Stimulated activated CD4-positive, alpha-beta T cell treated with anti-CD3 and anti-CD28 coated beads, Interleukin-1b, Interleukin-23, amount 100 ng/mL, for 24 hours (primary cell): ENCODE measurements at places on chromosomes 1 and 21.

DNA sequence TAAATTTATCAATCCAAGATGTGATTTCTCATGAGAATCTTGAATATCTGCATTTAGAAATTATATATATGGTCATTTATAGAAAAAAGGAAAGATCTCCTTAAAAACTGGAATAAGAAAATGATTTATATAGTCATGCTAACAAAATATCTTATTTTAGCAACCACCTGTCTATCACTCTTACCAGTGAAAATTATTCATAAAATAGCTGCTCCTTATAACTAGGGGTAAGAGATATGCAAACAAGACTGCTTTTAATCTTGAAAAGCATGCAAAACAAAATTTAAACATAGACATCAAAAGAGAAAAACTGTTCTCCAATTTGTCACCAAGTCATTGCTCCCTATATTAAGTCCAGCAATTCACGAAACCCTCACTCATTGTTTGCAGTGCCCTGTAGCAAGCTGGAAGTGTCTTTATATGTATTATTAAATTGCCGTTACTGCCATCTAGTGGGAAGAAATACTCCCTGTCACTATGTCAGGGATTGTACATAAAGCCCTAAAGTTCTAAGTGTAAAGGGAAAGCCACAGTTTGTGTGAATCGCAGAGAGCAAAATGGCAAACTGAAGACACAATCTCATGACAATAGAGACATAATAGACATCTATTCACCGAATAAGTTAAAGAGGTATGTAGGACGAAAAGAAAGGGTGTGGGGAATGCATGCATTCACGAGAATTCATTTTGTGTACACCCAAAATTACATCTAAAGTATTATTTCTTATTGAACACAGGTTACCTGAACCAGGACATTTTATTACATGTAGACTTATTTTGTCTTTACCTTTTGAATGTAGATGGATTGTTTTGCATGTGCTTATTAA is 600.5 kb downstream of the USP25 start:
- DNase-seq: no peak

DNA sequence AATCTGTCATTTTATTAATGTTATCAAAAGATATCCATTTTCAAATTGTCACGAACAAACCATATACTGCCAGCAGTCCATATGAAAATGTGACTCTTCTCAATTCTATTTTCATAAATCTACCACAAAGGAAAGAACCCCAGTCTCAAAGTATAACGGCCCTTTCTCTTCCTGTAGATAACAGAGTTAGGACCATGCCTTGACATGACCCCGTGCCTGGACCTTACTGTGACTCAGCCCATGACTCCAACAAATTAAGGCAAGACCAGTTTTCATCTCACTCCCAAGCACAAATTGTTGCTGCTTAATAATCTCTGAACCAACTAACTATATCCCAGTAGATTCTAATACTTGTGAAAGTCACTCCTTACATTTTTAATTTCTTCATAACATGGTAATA is 124.4 kb upstream of the NFIA start:
- no peak for DNase-seq

DNA sequence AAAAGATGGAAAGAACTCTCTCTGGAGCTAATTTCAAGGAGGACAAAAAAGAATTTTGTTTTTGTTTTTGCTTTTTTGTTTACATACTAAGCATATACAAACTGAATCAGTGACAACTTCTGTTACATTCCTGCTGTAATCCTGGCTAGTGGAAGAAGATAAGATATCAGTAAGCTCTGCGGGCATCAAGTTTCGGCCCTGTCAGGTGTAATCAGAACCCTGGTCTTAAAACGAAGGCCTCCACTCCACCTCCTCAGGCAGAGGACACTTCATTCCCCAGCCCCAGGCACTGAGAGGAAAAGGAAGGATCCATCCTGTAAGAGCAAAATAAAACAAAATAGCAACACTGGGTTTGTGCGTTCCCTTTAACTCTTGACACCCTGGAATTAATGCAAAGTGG is 88.9 kb upstream of the ARHGAP29 start:
- DNase-seq: no peak

DNA sequence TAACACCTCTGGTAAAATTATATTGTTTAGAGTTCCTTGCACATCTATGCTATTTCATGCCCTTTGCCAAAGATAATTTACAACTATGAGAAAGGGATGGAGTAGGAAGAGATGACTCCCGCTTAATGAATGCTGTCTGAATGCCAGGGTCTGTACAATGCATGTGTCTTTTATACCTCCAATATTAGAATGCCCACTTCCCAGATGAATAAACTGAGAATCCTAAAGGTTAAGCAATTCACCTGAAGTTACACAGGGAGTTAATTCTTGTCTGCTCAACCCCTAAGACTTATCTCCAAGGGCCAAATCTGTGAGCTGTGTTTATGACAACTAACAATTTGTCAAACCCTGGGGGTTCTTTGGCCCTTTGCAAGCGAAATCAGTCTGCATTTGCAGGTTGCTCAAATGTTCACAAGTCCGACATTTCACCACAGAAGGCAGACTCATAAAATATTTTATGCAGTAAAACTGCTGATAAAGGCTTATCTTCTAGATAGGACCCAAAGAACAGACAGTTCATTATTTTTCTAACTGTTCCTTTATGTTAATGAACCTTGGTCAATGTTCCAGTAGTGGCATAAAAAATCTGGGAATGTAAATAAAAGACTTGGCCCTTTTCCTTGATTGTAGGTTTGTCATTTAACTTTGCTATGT is 50.2 kb upstream of the ATP1A1 start:
- no peak for DNase-seq

- no peak for DNase-seq
These were observed 52.5 kb upstream of the AJAP1 start for GRCh38 chr1:4601941-4602340.

- no peak for DNase-seq
These were observed 212.6 kb downstream of the TGFB2 start for GRCh38 chr1:218557731-218558130.

DNA sequence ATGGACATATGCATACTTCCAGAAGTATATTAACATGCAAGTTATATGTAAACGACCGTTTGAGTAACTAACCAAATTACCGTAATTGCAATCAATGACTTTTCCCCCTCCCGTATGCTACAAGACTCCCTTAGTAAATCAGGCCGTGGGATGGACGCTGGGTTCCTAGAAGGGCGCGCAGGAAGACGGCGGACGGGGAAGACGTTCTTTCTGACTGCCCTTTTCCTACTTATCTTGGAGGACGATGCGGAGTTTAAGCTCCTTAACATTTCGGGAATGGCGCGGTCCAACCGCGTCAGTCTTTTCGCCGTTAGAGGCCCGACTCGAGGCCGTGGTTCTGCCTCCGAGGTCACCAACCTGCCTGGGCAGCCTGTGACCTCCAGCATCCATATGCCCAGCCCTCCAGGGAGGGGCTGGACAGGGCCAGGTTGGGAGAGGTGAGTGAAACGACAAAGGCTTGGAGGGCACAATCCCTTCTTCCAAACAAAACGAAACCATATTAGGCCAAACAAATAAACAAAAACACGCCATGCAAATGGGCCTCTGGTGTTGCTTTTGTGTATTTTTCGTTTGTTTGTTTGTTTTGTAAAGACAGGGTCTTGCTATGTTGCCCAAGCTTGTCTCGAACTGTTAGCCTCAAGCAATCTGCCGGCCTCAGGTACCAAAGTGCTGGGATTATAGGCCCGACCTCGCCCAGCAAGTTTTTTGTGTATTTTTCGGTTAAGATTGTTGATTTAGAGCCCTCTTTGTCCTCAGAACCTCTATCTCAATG is 873 bp upstream of the PI4KB start:
- DNase-seq: no peak
